Osteocyte (in vitro differentiated cells): ENCODE measurements at places on chromosomes 1 and 21. TPM values are rescaled to one million over a fixed set of nuclear protein-coding genes. Genes with fewer than 3 reads are reported as not detected.

Gene SAMD13
- total RNA-seq = 0.81 and 0.99 TPM in 2 replicates

DNA sequence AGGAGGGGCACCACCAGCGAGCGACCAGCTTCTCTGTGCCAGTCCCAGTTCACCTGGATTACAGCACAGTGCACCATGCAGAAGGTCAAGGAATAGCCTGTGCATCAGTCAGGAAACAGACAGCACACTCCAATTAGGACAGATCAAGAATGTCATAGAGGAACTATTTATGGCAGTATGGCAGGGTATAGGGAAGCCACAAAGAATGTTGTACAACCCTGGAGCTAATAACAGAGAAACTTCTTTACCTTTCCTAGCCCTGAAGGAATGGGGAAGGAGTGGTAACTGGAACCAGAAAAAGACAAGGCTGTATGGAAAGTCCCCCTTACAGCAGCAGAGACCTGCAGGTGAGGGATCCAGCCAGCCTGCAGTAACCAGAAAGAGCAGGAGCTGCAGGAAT, 87.8 kb upstream of the USP24 start:
- no peak for DNase-seq

Gene MIXL1
- 0.18 TPM in 1 of 2 replicates, not detected in the other for total RNA-seq

GRCh38 chr1:211734791-211735190, 59.4 kb upstream of the NEK2 start:
- DNase-seq = no peak

Gene OR10Z1
- total RNA-seq = not detected in 2 replicates

Gene SPRR1B
- not detected in 2 replicates for total RNA-seq

GRCh38 chr1:85279458-85280080, 3.1 kb upstream of the BCL10 start:
- DNase-seq = no peak

GRCh38 chr1:198496216-198497143, 44.0 kb downstream of the ATP6V1G3 start:
- DNase-seq = no peak

- no peak for DNase-seq
Measured at GRCh38 chr1:167274061-167274460, 53.4 kb downstream of the POU2F1 start.

DNA sequence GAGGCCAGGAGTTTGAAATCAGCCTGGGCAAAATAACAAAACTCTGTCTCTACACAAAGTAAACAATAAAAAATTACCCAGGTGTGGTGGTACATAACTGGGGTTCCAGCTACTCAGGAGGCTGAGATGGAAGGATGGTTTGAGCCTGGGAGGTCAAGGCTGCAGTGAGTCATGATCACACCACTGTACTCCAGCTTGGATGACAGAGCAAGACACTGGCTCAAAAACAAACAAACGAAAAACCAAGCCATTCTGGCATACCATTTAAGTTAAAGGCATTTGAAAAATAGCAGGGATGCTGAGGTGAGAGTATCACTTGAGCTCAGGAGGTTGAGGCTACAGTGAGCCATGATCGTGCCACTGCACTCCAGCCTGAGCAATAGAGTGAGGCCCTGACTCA, 5.3 kb upstream of the ALDH9A1 start:
- DNase-seq = no peak

- DNase-seq = no peak
Measured at GRCh38 chr1:210736713-210737112, 397.2 kb downstream of the KCNH1 start.

DNA sequence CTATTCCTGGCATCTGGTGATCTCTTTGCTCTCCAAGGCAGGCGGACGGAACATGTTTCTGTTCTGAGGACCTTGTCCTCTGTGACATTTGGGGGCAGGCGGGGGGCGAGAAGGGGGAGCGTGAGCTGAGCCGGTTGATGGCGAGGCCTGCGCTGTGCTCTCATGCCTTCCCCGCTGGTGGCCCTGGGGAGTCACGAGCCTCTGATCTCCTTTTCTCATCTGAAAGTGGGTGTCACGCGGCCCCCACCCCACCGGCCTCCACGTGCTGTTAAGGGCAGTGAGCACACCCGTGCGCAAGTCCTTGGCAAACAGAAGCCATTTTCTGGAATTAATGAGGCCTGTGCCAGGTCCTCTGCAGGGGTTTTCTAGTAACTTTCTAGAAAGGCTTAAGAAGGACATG, 102.8 kb upstream of the ACTRT2 start:
- DNase-seq = no peak

GRCh38 chr1:216566641-216567205, 143.5 kb upstream of the USH2A start:
- DNase-seq = no peak

DNA sequence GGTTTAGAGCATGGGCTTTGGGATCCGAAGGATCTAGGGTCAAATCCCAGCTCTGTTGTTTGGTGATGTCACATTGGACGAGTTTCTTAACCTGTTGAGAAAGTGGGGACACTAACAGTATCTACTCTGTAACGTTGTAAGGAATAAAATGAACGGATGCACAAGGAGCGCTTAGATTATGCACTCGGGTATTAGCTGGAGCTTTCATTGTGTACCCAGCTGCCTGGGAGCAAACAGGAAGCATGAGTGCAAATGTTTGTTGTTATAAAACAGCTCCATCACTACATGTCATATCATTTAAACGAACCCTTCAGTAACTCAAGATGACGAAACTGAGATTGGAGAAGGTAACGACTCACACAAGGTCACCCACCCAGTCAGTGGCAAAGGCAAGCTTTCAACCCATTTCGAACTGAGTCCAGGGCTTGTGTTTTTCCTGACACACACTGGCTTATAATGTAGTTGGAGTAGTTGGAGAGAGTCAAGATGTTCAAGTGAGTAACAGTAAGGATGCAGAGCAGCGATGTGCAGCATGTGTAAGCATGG, 16.2 kb upstream of the SLC6A17 start:
- no peak for DNase-seq

DNA sequence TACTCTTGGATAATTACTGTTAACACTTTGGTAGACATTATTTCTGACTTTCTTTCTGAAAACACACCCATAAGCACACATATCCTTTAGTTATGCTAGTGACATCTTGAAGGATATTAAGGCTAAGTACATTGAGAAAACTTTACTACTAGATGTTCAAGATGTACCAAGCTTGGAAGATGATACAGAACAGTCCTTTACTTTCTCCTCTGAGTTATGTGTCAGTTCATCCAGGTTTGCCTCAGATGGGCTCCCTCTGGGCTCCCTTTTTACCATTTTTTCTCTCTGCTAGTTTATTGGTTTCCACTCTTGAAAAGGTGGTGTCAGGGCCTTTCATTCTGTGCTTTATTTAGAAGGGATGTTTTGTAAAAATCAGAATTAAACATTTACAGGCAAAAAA, 172.3 kb downstream of the S1PR1 start:
- no peak for DNase-seq

Gene PLPP3
- 157 and 166 TPM in 2 replicates for total RNA-seq

DNA sequence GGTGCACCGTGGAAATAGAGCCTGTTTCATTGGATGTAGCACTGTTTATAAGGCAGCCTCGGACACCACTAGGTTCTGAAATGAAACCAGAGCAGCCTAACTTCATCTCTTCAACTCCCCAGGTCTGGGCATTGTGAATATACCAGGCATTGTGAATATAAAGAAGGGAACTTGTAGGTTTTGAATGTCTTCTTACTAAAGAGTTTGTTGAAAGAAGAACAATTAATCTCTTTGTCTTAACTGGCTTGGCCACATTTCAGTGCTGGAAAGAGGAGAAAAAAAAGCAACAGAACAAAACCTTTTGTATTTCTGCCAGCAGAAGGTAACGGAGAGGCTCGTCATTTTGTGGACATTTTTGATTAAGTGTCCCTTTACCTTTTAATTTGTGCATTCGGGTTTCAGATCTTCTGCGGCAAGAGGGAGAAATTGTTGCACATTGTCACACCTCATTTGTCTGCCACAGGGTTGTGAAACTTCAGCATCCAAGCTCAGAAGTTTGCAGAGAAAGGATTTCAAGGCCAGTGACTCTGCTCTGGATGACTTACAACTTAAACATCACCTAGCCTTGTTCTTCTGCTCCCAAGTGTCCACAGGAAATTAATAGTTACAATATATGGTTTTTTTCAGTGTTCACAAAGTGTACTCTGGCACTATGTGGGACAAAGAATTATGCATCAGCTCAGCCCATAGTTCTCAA, 158.3 kb downstream of the KAZN start:
- DNase-seq = no peak

DNA sequence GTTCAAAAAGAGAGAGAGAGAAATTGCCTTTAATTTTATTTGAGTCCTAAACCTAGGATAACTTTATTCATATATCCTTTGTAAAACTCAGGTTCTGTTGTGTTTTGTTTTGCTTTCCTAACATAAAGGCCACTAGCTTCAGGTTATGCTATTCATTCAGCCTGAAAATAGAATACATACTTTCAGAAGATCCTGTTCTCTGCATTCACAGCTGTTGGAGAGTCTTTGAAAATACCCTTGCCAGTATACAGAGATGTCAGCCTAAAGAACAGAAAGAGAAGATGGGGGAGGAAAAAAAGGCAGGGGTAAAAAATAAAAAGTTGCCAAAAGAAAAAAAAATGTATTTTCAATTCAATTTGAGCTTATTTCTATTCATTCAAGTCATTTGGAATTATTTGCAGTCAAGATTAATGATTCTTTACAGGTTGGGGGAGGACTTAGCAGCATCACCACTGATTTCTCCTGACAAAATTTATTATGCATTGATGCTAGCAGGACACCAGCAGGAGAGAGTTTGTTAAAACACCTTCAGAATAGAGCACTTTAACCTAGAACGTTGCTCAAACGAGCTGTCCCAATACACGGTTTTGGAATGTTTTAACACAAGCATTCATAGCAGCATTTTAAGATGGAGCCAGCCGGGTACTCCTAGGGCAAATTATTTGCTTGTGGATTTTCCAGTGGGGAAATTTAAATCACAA, 318.5 kb downstream of the NTNG1 start:
- DNase-seq = no peak

Gene PROK1
- not detected in 2 replicates for total RNA-seq

Gene CD34
- not detected in 2 replicates for total RNA-seq

GRCh38 chr1:229940684-229941083, 126.4 kb upstream of the GALNT2 start:
- no peak for DNase-seq

GRCh38 chr1:63774617-63775417, 1.0 kb downstream of the ROR1 start:
- no peak for DNase-seq

- no peak for DNase-seq
Measured at GRCh38 chr1:183576537-183576936, 13.7 kb downstream of the NCF2 start.

Gene KRTAP19-1
- not detected in 2 replicates for total RNA-seq

- peak; percentile 92 for DNase-seq
Measured at GRCh38 chr1:28259934-28260802, 850 bp downstream of the SESN2 start.

- no peak for DNase-seq
Measured at GRCh38 chr1:116273042-116273783, 99.8 kb upstream of the ATP1A1 start.

GRCh38 chr1:59020151-59020997, 236.5 kb upstream of the JUN start:
- no peak for DNase-seq

GRCh38 chr1:159408862-159409400, 23.1 kb upstream of the OR10J4 start:
- DNase-seq = no peak

DNA sequence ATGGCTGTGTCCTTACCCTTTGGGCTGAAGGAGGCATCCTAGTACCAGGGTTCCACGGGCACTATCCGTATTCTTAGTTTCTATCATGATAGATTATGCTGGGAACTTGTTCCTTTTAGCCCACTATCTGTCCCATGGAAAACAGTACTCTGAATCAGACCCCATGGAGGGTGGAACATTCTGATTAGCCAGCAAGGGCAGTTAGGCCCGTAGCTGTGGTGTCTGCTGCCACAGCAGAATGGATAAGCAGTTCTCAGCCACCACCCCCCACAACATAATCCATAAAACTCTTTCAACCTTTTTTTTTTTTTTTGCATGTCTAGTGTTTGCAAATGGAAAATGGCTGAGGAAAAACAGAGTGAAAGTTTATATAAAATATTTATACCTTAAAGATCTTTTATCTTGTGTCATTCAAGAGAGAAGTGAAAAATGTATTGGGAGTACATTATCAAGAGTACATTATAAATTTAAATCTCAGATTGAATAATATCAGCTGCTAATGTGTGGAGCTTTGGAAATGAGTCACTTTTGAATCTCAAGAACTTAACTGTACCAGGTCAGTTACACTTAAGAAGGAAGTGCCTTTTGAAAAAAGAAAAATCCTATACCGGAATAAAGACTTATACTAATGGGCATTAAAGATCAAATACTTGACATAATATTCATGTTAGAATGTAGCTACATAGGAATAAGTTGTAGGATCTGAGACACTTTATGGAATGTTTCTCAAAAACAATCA, 80.3 kb downstream of the NFIA start:
- DNase-seq = no peak

Gene GJA4
- not detected in 2 replicates for total RNA-seq
